ENCODE measurements at places on chromosomes 4 and X.

GRCh38 chr4:113169368-113169767, 119.9 kb downstream of the ANK2 start:
- DNase-seq: no peak
- no peaks in the 10 kb centered on the region for H3K36me3 ChIP-seq
- no peak overlapping the region for H3K4me3 ChIP-seq
- H3K4me1 ChIP-seq: peaks cover 37% of the 10 kb centered on the region
- H3K27me3 ChIP-seq: no peaks in the 10 kb centered on the region
- H3K27ac ChIP-seq: no peak overlapping the region

DNA sequence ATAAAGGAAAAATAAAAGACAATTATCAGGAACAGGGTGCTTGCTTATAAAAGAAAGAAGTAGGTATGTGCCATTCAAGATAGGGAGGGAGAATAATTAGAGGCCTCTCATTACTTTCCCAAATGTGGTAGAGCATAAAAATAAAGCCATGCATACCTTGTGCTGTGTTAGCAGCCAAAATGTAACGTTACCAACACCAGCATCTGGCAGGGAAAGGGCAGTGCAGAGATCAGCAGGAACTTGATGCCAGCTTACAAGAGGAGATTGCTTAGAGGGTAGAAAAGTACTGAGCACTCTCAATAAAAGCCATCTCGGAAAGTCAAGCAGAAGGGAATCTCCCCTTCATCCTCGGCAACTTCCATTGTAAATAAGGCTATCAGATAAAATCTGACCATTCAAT, 195.6 kb downstream of the RASL11B start:
- H3K4me3 ChIP-seq: no peak overlapping the region
- peaks cover 2% of the 10 kb centered on the region for H3K36me3 ChIP-seq
- peaks cover 21% of the 10 kb centered on the region for H3K4me1 ChIP-seq
- no peak overlapping the region for H3K27ac ChIP-seq

GRCh38 chrX:110192516-110192915, 125.4 kb downstream of the AMMECR1 start:
- DNase-seq: no peak
- no peaks in the 10 kb centered on the region for H3K27me3 ChIP-seq
- H3K36me3 ChIP-seq: peaks cover 4% of the 10 kb centered on the region

DNA sequence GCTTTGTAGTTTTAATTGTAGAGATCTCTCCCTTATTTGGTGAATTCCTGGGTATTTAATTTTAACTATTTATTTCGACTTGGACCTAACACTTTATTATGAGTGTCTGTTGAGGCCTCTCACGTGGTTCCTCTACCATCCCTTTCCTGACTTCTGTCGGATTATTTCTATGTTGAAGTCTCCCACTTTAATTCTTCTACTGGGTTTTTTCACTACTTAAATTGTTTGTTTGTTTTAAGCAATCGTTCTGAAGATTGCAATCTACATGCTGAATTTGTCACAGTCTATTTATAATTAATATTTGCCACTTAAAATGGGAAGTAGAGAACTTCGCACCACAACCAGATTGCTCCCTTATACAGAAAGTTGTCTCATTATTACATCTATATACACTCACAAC, 20.8 kb upstream of the NKX1-1 start:
- peaks cover 30% of the 10 kb centered on the region for H3K27me3 ChIP-seq
- H3K4me3 ChIP-seq: no peak overlapping the region
- no peak for DNase-seq
- no peaks in the 10 kb centered on the region for H3K36me3 ChIP-seq
- no peak overlapping the region for H3K27ac ChIP-seq

GRCh38 chr4:26290321-26290720, 30.5 kb upstream of the RBPJ start:
- DNase-seq: no peak
- no peak overlapping the region for H3K27ac ChIP-seq

DNA sequence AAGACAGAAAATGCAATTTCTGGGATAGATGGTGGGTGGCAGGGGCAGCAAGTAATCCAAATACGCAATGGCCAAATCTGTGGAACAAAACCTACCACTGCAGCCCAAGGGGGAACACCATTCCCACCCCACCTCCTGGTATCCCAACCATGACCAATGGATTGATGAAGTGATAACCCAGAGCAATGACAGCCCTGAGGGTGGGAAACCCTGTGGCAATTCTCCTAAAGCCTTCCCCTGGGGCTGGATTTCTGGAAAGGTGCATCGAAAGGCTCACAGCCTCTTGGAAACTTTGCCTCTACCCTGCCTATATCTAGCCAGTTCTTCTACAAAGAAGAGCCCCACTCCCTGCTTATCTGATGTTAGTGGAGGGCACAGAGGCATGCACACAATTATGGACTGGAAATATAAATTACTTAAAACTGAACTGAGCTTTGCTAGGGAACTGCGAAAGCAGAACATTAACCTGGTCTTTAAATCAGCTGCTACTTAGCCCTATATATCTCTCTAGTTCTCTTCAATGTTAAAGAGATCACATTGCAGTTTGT, 59.9 kb upstream of the TXK start:
- no peaks in the 10 kb centered on the region for H3K36me3 ChIP-seq
- peaks cover 55% of the 10 kb centered on the region for H3K27me3 ChIP-seq
- no peak overlapping the region for H3K27ac ChIP-seq
- DNase-seq: no peak
- peaks cover 6% of the 10 kb centered on the region for H3K4me1 ChIP-seq

- no peak overlapping the region for H3K27ac ChIP-seq
- H3K27me3 ChIP-seq: peaks cover 15% of the 10 kb centered on the region
- H3K4me3 ChIP-seq: no peak overlapping the region
- no peak for DNase-seq
These were observed 42.2 kb upstream of the SCOC start for GRCh38 chr4:140331245-140331644.

DNA sequence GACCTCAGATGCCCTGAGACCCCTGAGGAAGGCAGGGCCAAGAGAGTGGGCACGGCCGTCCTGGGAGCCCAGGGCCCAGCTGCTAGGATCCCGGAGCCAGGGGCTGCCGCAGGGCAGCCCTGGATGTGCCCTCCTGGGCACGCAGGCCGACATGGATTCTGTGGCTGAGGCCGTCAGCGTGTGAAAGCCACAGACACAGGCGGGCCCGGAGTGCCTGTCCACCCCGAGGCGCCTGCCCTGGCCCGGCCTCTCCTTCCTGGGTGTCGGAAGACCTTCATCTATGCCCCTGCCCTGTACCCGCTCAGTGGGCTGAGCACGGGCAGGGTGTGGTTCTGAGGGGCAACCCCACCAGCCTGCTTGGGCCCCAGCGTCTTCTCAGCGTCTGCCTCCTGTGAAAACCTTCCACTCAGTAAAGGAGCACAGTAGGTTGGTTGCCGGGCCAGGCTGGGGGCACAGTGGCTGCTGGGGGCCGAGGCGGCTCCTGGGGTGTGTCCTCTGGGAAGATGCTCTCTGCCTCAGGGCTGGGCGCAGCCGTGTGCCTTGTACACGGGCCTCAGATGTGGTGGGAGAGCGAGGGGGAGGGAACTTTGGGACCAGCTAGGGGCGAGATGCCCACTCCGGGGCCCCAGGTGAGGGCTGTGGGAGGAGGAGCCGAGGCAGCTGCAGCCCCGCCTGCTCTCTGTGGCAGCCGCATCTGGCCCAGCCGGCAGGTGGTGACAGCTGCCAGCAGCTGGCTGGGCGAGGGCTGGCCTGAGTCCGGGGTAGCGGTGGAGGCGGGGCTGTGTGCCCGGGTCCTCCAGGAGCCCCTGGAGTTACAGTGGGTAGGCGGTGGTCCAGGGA, 20.8 kb downstream of the FGFRL1 start:
- H3K36me3 ChIP-seq: no peaks in the 10 kb centered on the region
- no peak overlapping the region for H3K27ac ChIP-seq
- H3K4me3 ChIP-seq: no peak overlapping the region
- DNase-seq: no peak

- H3K4me3 ChIP-seq: no peak overlapping the region
- H3K36me3 ChIP-seq: no peaks in the 10 kb centered on the region
- DNase-seq: no peak
- no peaks in the 10 kb centered on the region for H3K27me3 ChIP-seq
- H3K4me1 ChIP-seq: no peaks in the 10 kb centered on the region
These were observed 402.2 kb upstream of the FGF13 start for GRCh38 chrX:139113708-139114107.

GRCh38 chr4:94504545-94504944, 52.8 kb downstream of the PDLIM5 start:
- H3K27ac ChIP-seq: peak overlapping the region; percentile 79
- no peaks in the 10 kb centered on the region for H3K27me3 ChIP-seq
- peaks cover 74% of the 10 kb centered on the region for H3K4me1 ChIP-seq
- H3K4me3 ChIP-seq: no peak overlapping the region
- no peak for DNase-seq
- H3K36me3 ChIP-seq: peaks cover 16% of the 10 kb centered on the region

- no peak overlapping the region for H3K27ac ChIP-seq
- H3K4me3 ChIP-seq: no peak overlapping the region
- no peaks in the 10 kb centered on the region for H3K36me3 ChIP-seq
These were observed 97.0 kb upstream of the PTPN13 start for GRCh38 chr4:86497131-86497530.

DNA sequence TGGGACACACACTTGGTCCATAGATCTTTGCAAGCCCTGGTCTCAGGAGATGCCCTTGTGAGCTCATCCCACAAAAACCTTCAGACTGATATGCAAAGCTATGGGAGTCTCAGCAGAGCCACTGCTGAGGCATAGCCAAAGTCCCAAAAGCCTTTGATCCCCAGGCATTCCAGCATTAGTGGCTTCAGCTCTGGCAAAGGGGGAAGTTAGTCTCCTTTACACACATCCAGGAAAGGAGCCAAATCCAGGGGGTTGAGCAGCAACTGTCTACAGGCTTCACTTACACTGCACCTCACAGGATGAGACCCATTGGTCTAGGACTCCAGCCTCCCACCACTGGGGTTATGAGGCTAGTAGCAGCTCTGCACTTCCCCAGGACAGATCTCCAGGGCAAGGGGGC, 14.0 kb downstream of the PF4 start:
- H3K36me3 ChIP-seq: peaks cover 14% of the 10 kb centered on the region
- H3K4me1 ChIP-seq: no peaks in the 10 kb centered on the region
- DNase-seq: no peak
- H3K4me3 ChIP-seq: no peak overlapping the region
- H3K27ac ChIP-seq: no peak overlapping the region

GRCh38 chr4:52844596-52844995, 17.5 kb upstream of the RASL11B start:
- no peaks in the 10 kb centered on the region for H3K36me3 ChIP-seq
- H3K27me3 ChIP-seq: peaks cover 1% of the 10 kb centered on the region
- H3K4me1 ChIP-seq: no peaks in the 10 kb centered on the region
- no peak overlapping the region for H3K4me3 ChIP-seq
- DNase-seq: no peak

GRCh38 chr4:1463088-1463926, 57.1 kb upstream of the NKX1-1 start:
- H3K4me3 ChIP-seq: no peak overlapping the region
- no peaks in the 10 kb centered on the region for H3K36me3 ChIP-seq
- peak; percentile 82 for DNase-seq
- peaks cover 11% of the 10 kb centered on the region for H3K27me3 ChIP-seq
- H3K27ac ChIP-seq: no peak overlapping the region

GRCh38 chrX:24395775-24396174, 35.3 kb downstream of the SUPT20HL1 start:
- no peak for DNase-seq
- H3K4me1 ChIP-seq: peaks cover 34% of the 10 kb centered on the region
- H3K27me3 ChIP-seq: peaks cover 35% of the 10 kb centered on the region
- H3K36me3 ChIP-seq: no peaks in the 10 kb centered on the region

DNA sequence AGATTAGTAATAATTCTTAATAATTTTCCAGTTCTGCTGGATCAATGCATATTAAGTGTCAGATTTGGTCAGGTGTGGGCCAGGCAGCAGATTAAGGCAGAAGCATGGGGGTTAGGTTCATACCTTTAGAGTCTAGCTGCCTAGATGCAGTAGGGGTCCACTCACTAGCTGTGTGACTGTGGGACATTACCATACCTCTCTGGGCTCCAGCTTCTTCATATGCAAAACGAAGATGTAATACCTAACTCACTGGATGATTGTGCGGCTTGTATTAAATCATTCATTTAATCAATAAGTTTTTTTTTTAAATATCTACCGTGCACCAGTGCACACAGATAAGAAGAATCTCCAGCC, 1.4 kb downstream of the ANXA3 start:
- H3K27me3 ChIP-seq: peaks cover 18% of the 10 kb centered on the region
- no peak for DNase-seq
- no peaks in the 10 kb centered on the region for H3K36me3 ChIP-seq
- no peak overlapping the region for H3K4me3 ChIP-seq
- H3K4me1 ChIP-seq: peaks cover 19% of the 10 kb centered on the region

DNA sequence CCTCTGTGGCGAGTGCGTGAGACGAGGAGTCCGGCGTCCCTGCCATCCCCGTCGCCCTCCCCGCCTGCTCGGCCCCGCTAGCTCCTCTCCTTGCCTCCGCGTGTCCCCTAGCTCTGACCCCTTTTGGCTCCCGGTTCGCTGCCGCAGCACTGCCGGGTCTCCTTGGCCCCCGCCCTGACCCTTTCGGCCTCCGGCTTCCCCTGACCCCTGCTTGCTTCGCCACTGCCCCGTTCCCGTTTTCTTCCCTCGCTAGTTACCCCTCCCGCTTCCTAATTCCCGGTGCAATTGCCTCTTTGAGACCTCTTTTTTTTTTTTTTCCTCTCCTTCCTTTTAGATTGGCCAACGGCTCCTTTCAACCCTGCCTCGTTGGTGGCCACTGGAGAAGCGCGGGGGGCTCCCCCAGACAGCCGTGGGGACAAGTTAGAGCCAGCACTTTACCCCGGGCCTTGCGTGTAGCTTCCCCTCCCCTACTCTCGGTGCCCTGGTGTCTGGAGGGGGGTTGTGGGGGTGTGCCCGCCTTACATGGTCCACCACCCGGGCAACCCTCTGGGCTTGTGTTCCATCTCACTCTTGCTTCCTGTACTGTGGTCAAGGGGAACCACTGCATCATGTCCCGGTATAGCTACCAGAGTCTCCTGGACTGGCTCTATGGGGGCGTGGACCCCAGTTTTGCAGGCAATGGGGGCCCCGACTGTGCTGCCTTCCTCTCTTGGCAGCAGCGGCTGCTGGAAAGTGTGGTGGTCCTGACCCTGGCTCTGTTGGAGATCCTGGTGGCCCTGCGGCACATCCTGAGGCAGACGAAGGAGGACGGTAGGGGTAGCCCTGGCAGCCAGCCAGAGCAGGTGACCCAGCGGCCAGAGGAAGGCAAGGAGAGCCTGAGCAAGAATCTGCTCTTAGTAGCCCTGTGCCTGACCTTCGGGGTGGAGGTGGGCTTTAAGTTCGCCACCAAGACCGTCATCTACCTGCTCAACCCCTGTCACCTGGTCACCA, 548 bp downstream of the TMEM164 start:
- H3K27ac ChIP-seq: peak overlapping the region; percentile 78
- H3K36me3 ChIP-seq: peaks cover 6% of the 10 kb centered on the region
- no peak for DNase-seq
- H3K4me3 ChIP-seq: peak overlapping the region; percentile 92

DNA sequence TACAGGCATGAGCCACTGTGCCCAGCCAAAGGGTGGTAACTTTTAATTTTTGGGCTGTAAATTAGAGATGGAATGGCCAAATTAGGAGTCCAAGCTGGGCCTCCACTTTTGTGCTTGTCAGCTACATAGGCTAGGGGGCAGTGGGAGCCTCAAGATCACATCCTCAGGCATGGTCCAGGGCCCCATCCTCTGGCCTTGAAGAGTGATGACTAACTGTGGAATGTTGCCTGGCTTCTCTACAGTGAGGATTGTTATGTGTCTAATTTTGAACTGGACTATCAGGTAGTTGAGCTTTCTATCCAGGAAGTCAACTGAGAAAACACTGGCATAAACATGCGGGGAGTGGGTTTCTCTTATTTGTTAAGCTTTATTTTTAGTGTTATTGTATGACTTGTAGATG, 33.0 kb downstream of the CCNG2 start:
- H3K4me1 ChIP-seq: no peaks in the 10 kb centered on the region
- H3K4me3 ChIP-seq: no peak overlapping the region
- no peak for DNase-seq
- no peak overlapping the region for H3K27ac ChIP-seq
- no peaks in the 10 kb centered on the region for H3K36me3 ChIP-seq
- peaks cover 33% of the 10 kb centered on the region for H3K27me3 ChIP-seq

All from osteocyte (in vitro differentiated cells).